CD4-positive, alpha-beta T cell (primary cell): ENCODE measurements at places on chromosomes 4 and X.

DNA sequence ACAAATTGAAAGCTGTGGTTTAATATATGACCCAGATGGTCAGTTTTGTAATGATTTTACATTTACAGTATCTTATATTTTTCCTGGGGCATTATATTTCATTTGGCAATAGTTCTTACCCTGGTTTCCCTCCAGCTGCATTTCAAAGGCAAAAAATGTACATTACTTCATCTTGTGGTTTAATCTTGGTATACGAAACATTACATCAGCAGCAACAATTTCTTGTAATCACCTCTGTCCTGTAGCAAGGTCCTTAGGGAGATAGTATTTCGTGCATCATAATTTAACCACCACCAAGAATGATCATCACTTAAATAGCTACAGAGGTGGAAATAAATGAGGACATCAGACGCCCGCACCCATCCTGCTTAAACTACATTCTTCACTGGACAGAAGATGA lies 48.8 kb downstream of the HS6ST2 start:
- no peaks in the 10 kb centered on the region for H3K4me1 ChIP-seq
- H3K27ac ChIP-seq: no peak overlapping the region
- DNase-seq: no peak
- H3K36me3 ChIP-seq: no peaks in the 10 kb centered on the region

DNA sequence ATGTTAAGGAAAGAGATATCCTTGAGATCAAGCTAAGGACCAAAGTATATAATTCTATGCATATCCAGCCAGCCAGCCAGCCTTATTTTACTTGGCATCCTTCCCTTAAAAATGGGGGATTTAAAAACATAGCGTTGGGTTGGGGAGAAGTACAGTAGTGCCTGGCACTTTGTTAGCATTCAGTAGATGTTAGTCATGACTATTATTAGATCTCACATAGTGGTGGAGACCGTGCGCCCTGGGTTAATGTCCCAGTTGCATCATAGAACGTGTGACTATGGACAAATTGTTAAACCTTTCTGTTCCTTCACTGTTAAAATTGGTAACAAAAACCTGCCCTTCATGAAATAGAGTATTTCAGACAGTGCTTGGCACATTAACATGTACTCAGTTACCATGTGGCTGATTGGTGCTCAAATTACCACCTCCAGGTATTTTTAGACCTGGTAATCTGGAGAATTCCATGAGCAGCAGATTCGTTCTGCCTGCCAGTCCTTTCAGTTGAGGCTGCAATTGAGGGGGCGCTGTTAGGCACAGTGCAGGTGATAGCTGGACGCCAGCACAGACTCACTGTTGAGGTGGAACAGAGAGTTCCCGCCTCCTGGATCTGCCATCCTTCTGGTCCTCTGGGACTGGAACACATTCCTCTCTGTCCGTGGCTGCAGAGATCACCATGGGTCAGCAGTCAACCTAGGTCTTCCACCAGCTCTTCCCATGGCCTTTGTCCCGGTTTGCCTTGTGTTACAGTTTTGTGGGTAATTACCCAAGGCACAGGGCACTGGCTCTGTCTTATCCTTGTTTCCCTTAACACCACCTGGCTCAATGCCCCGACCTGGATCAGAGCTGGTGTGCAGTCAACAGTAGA lies 31.7 kb downstream of the RBBP7 start:
- no peak overlapping the region for H3K27ac ChIP-seq
- no peaks in the 10 kb centered on the region for H3K27me3 ChIP-seq
- H3K36me3 ChIP-seq: peaks cover 59% of the 10 kb centered on the region
- H3K4me3 ChIP-seq: no peak overlapping the region
- DNase-seq: no peak

- no peak overlapping the region for H3K4me3 ChIP-seq
- no peaks in the 10 kb centered on the region for H3K36me3 ChIP-seq
- no peaks in the 10 kb centered on the region for H3K4me1 ChIP-seq
- no peak overlapping the region for H3K27ac ChIP-seq
Measured at GRCh38 chr4:47510506-47511143, 25.6 kb downstream of the ATP10D start.

DNA sequence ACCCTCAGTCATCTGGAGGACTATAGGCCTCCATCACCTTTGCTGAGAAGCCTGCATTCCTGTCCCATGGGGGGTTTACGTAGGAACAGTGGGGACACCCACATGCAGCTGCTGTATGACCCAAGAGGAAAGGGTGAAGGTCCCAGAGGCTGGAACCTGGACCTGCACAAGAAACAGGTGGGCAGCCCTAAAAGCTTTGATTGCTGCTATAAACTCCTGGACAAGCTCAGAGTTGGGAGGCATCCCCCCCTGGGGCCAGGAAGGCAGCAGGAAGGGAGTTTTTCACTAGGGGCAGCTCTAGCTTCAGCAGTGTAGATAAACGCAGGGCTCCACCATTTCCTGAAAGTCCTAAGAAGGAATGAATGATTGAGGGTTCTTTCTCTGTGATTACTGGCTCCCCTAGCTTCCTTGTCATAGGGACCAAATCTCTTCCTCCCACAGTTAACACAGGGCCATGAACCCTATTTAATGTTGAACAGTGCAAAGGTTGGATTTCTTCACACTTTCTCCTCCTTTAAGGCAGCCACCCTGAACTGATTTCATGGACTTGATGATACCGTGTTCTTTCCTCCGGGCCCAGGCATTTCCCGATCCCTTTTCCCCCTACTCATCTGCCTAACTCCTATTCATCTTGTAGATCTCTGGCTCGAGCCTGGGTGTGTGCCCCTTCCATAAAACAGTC lies 84.2 kb downstream of the CHRNA9 start:
- no peaks in the 10 kb centered on the region for H3K27me3 ChIP-seq
- H3K4me3 ChIP-seq: no peak overlapping the region
- no peak for DNase-seq
- H3K4me1 ChIP-seq: no peaks in the 10 kb centered on the region
- no peak overlapping the region for H3K27ac ChIP-seq
- no peaks in the 10 kb centered on the region for H3K36me3 ChIP-seq

GRCh38 chr4:3290476-3290875 lies 2.3 kb upstream of the RGS12 start:
- H3K4me1 ChIP-seq: peaks cover 39% of the 10 kb centered on the region
- H3K27me3 ChIP-seq: peaks cover 24% of the 10 kb centered on the region
- H3K27ac ChIP-seq: no peak overlapping the region

DNA sequence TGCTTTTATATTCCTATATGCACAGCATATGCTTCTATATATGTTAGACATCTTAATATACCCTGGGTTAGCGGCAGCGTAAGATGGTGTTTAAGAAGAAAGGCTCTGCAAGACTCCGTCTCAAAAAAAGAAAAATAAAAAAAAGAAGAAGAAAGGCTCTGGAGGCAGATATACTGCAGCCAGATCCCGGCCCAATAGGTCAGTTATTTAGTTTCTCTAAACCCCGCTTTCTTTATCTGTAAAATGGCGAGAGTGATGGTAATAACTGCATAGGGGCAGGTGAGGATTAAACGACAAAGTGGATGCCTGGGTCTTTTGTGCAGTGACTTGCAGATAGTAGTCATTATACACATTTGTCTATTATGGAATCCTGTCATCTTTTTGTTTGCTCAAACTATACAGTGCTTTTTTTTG lies 115.2 kb downstream of the NAA11 start:
- H3K36me3 ChIP-seq: no peaks in the 10 kb centered on the region
- H3K27me3 ChIP-seq: no peaks in the 10 kb centered on the region
- no peak for DNase-seq
- no peak overlapping the region for H3K27ac ChIP-seq

GRCh38 chr4:3237712-3238560 lies 11.0 kb upstream of the MSANTD1 start:
- peaks cover 4% of the 10 kb centered on the region for H3K4me1 ChIP-seq
- peaks cover 61% of the 10 kb centered on the region for H3K36me3 ChIP-seq
- H3K4me3 ChIP-seq: no peak overlapping the region
- no peak for DNase-seq
- H3K27ac ChIP-seq: no peak overlapping the region
- H3K27me3 ChIP-seq: no peaks in the 10 kb centered on the region

DNA sequence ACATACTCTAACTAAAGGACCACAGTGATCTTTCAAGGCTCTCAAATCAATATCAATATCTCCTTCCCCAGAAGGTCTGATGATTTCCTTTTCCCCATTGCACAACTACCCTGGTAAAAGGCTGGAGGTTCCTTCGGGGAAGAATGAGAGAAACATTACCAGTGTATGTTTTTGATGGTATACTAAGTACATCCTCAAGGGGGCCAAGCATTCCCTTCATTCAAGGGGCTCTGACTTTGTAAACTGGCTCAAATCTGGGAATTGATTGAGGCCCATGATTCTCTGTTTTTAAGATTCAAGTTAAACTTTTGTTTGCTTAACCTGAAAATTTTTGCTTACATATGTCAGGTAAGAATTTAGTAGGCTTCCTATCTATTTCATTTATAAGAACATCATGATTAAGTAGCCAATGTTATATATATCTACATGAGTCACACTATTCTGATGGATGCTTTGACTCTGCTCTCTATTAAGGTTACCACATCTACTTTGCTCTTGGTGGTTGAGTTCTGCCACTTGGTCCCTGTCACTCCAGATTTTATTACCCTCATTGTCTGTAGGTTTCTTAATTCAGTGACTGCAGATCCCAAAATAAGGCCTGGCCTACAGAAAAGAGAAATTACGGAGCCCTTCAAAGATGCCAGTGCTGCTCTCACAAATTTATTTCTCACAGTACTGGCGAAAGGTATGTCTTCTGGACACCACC lies 16.4 kb upstream of the GUCY1B1 start:
- no peak overlapping the region for H3K27ac ChIP-seq
- no peaks in the 10 kb centered on the region for H3K4me1 ChIP-seq
- H3K4me3 ChIP-seq: no peak overlapping the region
- no peak for DNase-seq
- no peaks in the 10 kb centered on the region for H3K36me3 ChIP-seq
- H3K27me3 ChIP-seq: no peaks in the 10 kb centered on the region

DNA sequence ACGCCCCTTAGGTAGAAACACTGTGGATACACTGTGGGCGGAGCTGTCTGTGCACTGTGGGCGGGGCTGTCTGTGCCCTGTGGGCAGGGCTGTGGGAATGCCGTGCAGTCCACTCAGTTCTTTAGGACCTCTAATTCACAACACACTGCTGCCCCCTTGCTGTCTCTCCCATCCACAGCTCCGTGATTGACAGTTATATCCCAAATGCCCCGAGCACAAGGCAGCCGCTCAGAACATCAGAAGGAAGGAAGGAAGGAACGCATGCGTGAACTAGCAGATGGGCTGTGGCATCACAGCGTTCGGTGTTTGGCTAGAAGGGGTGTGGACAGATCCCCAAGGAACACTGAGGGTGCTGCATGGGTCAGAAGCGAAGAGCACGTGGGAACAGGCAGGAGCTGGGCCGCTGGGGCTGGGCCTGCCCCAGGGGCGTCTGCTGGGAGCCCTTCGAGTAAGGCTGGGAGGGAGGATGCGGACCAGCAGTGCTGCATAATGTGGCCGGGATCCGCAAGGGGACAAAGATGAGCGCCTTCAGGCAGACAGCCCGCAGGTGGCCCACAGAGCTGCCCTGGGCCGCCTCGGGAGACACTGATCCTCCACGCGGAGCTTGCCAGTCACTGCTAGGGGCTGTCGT lies 29.8 kb downstream of the ACOX3 start:
- no peaks in the 10 kb centered on the region for H3K27me3 ChIP-seq
- no peak overlapping the region for H3K4me3 ChIP-seq
- H3K27ac ChIP-seq: no peak overlapping the region
- H3K4me1 ChIP-seq: peaks cover 34% of the 10 kb centered on the region
- DNase-seq: no peak
